EL (cell line): ENCODE measurements at places on chromosomes 1 and 21.
A peak's percentile ranks its signal among the peaks of the same experiment; 100 is the strongest.

- DNase-seq, result no peak
Measured at GRCh38 chr1:2632561-2633361, at the start of gene MMEL1. TSS of gene MMEL1 (minus strand) at chr1:2633016. CDS start at chr1:2629484, 3,532 bp downstream.

- peak; percentile 35 for DNase-seq
Measured at GRCh38 chr1:246971090-246971721, 36.7 kb downstream of the ZNF695 start.

DNA sequence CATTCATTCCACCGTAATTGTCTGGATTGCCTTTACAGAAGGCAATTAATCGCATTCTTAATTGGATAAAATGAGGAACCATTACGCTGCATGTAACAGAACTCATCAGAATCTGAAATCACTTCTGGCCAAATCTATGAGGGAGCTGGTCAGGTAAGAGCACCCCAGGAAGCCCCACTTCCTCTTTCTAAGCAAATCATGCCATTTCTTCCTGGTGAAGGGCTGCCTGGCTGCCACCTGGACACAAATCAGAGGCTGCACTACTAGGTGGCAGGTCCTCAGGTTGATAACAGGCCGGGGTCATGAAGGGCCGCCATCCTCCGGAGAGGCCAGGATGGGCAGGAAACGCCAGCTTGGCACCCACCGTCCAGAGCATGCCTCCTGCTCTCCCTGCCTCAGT lies 73.7 kb downstream of the CAPZB start:
- DNase-seq, result no peak

DNA sequence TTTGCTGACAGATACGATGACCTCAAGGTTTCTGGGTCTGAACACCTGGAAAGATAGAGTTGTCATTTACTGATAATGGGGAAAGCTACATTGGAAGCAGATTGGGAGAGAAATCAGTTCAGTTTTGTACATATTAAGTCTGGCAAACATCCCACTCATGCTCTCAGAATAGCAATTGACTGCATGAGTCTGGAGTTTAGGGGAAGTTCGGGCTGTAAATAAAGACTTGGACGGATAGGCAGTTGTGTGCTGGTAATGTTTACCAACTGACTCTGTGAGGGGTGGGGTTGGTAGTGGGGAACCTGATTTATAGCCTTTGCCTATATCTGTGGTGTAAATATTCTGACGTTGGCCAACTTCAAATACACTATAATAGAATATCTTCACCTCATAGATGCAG lies 4.0 kb downstream of the H6PD start:
- no peak for DNase-seq

DNA sequence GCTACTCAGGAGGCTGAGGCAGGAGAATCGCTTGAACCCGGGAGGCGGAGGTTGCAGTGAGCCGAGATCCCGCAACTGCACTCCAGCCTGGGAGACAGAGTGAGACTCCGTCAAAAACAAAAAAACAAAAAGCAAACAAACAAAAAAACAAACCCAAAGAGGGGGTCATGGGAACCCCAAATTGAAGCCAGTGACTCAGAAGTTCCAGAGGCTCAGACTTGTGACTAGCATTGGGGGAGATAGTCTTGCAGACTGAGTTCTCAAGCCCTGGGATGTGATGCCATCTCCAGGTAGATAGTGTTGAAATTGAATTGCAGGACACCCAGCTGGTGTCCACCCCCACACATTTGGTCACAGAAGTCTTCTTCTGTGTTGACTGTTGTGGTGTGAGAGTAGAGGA lies 24.9 kb upstream of the ENO1 start:
- DNase-seq, result no peak

DNA sequence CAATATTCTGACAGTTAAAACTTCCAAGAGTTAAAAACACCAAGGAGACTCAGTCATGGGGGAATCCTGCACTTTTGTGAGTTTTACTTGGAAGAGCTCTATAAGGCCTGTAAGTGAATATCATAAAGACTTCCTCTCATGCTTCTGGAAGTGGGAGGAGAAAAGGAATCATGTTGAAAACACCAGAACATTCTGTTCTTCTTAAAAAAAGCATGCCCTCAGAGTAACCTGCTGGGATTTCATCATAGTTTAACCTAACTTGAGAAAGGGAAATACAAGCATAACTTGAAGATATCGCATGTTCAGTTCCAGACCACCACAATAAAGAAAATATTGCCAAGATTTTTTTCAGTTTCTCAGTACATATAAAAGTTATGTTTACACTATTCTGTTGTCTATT lies 51.9 kb downstream of the COL11A1 start:
- DNase-seq, result no peak

DNA sequence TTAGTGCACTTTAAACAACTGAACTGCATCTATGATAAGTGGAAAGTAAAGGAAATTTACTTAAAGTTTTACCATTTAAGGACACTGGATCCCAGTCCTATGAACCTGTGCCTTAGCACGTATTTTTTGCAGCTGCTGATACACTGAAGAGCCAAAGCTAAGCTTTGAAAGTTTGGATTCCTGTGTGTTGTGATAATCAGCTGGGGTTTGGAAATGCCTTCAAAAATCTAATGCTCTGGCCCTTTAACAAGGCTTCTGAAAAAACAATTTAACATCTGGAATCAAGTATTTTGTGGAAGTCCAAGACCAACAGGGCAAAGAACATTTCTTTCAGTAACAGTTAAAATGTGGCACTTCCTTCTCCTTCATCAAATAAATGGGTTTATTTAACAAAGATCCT lies 51.8 kb downstream of the DDAH1 start:
- DNase-seq, result no peak

- DNase-seq, result no peak
Measured at GRCh38 chr1:223763251-223763650, 50.9 kb downstream of the CAPN2 start.

DNA sequence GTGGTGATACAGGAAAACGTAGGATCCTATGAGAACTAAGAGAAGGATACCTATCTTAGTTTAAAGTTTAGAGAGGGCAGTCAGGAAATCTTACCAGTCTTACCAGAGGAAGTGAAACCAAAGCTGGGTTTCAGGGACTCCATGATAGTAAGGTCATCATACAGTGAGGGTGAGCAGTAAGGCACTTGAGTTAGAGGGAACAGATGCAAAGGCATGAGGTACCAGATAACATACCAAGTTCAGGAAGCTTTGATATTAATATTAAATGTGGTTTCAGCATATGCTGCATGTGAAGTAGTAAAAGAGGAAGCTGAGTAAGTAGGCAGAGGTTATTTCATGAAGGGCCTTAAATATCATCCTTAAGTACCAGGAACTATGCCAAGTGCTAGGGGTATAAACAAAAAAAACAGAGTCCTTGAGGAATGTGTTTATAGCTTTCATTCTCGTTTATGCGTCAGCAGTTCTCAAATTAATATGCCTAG lies 16.9 kb downstream of the ATG4C start:
- DNase-seq, result peak; percentile 60

GRCh38 chr21:34919406-34919805 lies 129.7 kb downstream of the RUNX1 start:
- DNase-seq, result no peak

DNA sequence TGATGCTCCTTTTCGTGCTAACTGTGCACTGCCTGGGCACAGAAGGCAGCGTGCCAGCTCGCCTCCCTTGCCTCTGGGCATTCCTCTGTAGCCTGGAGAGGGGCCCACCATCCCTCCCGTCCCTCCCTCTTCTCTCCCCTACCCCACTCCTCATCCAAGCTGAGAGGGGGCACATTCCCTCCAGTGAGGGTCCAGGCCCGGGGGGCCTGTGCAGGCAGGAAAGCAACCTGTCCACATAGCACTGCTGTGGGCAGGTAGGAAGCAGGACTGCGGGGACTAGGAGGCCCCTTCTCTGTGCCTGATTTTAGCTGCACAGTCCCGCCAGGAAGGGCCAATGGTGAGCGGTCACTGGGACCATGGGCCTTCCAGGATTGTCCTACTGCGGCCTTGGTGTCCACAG lies 10.3 kb upstream of the PKNOX1 start:
- DNase-seq, result no peak

DNA sequence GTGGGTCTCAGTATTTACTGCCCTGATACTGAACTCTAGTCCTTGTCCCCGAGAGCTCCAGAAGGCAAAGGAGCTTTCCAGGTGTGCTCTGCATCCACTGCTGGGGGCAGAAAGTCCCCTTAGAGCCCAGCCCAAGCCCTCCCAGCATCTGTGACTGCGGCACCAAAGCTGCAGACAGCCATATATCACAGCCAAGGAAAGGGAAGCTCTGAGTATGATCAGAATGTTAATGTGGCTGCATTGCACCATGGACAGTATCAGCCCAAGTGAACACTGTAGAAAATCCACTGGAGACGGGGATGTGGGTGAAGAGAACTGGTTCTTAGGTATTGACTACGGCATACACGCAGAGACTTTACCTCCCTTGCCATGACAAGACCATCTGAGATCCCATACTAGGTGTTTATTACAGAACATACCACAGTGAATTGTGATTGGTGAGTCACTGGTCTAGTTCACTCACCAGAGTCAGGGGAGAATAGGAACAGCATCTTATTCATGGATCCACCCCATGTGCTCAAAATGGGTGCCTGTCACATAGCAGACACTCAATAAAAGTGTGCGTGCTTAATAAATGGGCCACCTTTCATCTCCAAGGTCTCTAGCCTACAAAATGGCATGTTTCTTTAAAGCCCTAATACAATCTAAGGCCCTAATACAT lies 170.3 kb downstream of the HHIPL2 start:
- no peak for DNase-seq

- peak; percentile 41 for DNase-seq
Measured at GRCh38 chr1:219323426-219323825, 149.7 kb downstream of the LYPLAL1 start.

- peak; percentile 1 for DNase-seq
Measured at GRCh38 chr1:74161497-74161896, 36.5 kb downstream of the LRRIQ3 start.

DNA sequence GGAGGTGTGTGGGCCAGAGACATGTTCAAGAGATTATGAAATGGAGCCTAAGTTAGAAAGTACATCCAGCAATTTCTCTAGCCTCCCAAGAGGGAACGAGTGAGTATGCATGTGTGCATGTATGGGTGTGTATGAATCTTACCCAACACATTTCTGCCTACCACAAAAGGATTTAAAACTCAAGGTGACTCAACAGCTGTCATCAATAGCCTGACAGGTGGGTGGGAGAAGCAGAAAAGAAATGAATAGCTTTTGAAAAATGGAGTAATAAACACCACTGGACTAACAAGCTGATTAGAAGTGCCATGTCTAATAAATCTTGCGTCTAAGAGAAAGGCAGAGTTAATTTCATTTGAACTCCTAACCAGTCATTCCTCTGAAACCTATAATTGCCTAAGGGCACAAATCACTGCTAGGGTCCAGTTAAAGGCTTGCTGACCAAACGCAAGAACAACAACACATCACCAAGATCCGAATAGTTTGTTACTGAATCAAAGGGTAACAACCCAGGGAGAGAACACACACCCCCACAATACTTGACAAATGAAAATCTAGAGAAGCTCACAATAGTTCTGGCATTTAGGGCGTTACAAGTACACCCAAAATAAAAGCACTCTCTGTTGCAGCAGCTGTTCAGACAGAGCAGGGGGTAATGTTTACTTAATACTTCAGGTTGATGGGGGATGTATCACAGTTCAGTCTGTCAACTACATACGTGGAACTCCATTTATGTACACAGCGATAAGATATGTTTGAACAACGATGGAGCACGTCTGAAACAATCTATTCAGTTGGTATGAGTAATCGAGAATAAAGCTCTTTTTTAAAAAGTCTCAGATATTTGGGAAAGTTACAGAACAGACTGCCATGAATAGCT lies 1.4 kb downstream of the KIAA0319L start:
- peak; percentile 83 for DNase-seq

GRCh38 chr1:170664093-170664827 lies at the start of gene PRRX1:
TSS of gene PRRX1 (plus strand) at chr1:170664131. CDS start at chr1:170664219, 88 bp downstream.
- peak; percentile 36 for DNase-seq

DNA sequence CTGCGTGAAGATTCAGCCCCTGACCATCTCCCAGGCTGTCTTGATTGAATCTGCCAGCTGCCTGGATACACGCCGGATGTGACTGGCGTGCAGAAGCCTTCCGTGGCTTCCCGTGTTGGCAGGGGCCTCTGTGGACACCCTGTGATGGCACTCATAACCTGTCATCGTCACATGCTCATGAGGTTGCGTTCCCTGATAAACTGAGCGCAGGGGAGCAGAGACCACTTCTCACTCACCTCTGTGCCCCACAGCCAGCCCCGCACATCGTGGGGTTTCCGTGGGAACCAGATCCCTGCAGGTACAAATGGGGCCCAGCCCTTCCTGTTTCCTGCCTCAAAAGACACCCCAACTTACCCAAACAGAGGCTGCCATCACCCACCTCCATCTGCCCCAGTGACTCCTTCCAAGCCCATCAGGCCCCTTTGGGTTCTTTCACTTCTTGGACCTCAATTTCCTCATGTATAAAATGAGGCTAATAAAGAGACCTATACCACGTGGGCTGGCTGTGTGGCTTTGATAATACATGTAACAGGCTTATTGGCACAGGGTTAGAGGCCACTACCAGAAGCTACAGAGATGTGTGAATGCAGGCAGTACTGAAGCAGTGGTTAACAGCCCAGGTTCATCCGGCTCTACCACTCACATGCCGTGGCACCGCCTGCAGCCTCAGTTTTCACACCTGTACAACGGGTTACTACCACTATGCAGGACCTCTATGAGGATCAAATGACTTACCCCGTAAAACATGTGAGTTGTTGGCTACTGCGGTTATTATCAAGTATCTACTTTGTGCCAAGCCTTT lies 23.6 kb downstream of the HTR6 start:
- DNase-seq, result no peak

- DNase-seq, result peak; percentile 41
Measured at GRCh38 chr1:92485381-92486250, 1.1 kb downstream of the GFI1 start.

DNA sequence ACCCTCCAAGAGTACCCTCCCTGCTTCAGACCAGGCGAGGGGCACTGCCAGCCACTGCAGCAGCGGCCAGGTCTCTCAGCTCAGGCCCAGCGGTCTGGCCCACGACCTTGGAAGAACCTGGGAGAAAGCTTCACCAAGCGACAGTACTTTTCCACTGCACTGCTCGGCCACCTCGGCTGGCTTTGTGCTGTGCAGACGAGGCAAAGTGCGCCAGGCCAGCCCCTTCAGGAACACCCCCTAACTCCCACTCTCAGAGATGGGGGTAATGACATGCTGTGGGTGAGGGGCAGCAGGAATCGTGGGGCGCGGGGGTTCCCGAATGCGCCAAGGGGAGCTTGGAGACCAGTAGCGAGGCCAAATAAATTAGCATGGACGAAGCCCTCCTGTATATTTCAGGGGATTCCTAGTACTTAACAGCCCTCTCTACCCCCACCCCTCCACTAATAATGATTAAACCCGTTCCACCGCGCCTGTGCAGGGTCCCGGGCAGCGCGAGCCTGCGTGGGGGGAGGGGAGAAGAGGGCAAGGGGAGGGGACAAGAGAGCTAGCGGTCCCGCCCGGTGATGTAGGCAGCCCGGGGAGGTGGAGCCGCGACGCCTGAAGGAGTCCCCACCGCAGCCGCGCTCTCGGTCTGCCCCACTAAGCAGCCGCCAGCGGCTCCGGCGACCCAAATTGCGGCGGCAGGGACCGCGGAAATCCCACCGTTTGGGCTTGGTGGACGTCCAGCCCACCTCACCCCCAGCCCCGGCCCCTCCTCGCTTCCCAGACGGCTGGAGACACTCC lies at the start of gene FAM43B:
Gene FAM43B (plus strand): TSS at position 629 of the 783 bp plus-strand sequence. CDS start 401 bp downstream, outside the sequence.
- DNase-seq, result peak; percentile 31
